Astrocyte (in vitro differentiated cells and primary cell): ENCODE measurements at places on chromosomes 5 and 9. TPM values are rescaled to one million over a fixed set of nuclear protein-coding genes. Genes with fewer than 3 reads are reported as not detected.

GRCh38 chr9:132268725-132269352, 85.9 kb downstream of the SETX start:
- DNase-seq: peak; percentile 23

- DNase-seq: peak; percentile 72
Measured at GRCh38 chr9:123335193-123335985, 20.6 kb upstream of the CRB2 start.

GRCh38 chr5:167352801-167353200, 938.6 kb upstream of the WWC1 start:
- DNase-seq: no peak

GRCh38 chr5:72508241-72509170, 1.3 kb upstream of the ZNF366 start:
- DNase-seq: no peak

GDF9 gene
- 0.34 and 0.46 TPM in 2 replicates for total RNA-seq

COMMD10 gene
- 18.1 and 18.4 TPM in 2 replicates for total RNA-seq

SARDH gene
- 2.8 and 3.7 TPM in 2 replicates for total RNA-seq

DNA sequence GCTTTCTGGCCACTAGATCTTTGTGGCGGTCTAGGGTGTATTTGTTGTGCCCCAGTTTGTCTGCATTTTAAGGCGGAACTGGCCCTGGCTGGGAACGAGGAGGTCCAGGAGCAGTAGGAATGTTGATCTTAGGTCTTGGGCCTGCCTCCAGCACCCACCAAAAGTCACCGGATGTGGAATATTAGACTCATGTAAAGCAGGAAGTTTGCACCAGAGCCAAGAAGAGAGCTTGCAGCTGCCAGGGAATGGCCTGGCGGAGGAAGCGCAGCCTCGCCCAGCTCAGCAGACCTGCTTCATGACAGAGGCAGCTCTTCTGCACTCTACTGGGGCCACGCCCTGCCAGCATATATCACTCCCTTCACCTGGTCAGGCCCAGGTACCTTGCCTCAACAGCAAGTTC, 3.3 kb downstream of the GPX3 start:
- DNase-seq: peak; percentile 66

- peak; percentile 81 for DNase-seq
Measured at GRCh38 chr9:129320575-129321285, 142.7 kb upstream of the IER5L start.

- DNase-seq: no peak
Measured at GRCh38 chr5:68739752-68740151, 354.1 kb upstream of the SLC30A5 start.

RANBP17 gene
- total RNA-seq: 15.9 and 16.2 TPM in 2 replicates

GRCh38 chr5:66906021-66906420, 290.6 kb downstream of the CD180 start:
- no peak for DNase-seq

GRCh38 chr5:38655691-38656090, 99.2 kb upstream of the LIFR start:
- DNase-seq: no peak
